ENCODE measurements at places on chromosomes 2 and 18.

- no peak for DNase-seq
Measured at GRCh38 chr2:58734365-58734764, 493.2 kb upstream of the FANCL start.

DNA sequence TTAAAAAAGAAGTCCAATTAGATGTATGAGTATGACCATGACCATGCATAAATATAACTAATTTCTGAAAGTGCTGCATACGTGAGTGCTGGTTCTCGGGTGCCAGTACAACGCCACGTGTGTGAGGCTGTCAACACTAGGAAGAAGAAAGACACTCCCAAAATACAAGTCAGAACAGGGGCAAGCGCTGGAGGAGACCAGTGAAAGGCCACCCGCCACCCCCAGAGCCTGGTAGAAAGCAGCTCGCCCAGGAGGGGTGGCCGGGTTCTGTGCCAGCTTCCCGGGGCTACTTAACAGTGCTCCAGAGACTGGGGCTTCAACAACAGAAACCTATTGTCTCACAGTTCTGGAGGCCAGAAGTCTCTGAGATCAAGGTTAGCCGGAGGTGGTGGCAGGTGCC lies 147.6 kb downstream of the RTP5 start:
- DNase-seq, result no peak

GRCh38 chr2:155975734-155976133 lies 356.8 kb downstream of the NR4A2 start:
- no peak for DNase-seq

DNA sequence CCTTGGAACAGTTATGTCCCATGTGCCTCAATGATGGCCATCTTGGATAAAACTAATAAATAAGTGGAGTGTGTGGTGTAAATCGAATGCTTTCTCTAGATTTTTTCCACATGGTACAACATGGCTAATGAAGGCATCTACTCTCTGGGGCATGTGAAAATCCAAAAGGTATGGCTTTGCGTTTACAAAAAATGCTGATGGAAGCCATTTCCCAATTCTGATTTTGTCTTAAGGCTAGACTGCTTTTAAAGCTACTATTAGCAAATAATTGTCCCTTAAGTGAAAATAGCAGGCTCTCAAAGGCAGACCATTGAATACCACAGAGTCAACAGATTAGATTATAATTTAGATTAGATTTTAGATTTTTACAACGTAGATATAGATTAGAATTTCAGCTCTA lies 183.7 kb downstream of the LRRTM1 start:
- no peak for DNase-seq

DNA sequence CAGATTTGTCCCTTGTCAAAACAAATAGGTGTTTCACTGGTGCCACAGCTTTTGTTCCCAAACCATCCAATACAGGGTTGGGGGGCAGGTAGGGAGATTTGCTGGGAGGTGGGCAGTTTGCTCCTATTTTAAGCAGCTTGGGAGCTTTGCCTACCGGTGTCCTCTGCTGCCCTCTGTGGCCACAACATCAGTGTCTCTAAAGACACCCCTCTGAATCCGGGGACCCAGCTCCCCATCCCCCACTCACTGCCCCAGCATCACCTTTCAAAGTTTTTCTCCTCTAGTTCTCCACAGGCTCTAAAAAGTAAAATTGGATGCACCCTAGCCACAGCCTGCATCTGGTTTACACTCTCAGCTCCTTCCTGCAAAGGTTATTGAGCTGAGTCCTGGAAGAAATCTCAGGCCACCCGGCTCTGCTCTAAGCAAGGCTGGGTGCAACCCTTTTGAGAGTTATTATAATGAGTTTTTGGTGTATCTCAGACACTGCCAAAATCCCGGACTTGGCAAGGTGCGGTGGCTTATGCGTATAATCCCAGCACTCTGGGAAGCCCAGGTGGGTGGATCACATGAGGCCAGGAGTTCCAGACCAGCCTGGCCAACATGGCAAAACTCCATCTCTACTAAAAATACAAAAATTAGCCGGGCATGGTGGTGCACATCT lies 2.9 kb upstream of the EPAS1 start:
- no peak for DNase-seq

DNA sequence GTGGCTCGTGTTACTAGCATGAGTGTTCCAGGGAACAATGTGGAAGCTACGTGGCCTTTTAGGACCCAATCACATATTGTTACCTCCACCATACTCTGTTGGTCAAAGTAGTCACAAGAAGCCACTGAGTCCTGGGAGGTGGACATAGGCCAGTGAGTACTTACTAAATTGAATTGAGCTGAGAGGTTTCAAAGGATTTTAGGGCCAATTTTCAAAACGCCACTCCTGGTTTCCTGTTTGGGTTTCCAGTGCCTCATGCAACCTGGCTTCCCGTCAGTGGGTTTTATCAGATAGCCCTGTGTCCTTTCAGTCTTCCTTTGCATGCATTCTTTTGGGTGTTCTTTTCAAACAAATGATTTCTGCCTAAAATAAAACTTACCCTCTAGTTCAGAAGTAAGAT lies 56.3 kb downstream of the FBLN7 start:
- DNase-seq, result no peak

DNA sequence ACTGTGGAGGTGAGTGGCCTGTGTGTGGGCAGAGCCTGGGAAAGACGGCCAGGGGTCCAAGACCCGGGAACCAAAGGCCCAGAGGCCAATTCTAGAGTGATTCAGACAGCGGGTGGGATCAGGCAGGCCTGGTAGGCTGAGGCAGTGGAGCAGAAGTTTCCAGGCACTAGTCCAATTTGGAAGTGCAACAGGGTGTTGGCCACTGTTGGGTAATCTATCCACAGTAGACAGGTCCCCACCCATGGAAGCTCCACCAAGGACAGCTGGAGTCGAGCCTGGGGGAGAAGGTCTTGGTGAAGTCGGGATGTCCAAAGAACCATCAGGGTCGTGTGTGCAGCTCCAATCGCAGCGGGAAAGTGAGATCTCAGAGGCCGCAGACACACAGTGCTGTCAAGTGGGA lies 125.8 kb upstream of the COPS8 start:
- DNase-seq, result no peak

GRCh38 chr2:11862049-11862448 lies 115.6 kb downstream of the LPIN1 start:
- DNase-seq, result no peak

- no peak for DNase-seq
Measured at GRCh38 chr18:58288921-58289797, 245.1 kb downstream of the NEDD4L start.

DNA sequence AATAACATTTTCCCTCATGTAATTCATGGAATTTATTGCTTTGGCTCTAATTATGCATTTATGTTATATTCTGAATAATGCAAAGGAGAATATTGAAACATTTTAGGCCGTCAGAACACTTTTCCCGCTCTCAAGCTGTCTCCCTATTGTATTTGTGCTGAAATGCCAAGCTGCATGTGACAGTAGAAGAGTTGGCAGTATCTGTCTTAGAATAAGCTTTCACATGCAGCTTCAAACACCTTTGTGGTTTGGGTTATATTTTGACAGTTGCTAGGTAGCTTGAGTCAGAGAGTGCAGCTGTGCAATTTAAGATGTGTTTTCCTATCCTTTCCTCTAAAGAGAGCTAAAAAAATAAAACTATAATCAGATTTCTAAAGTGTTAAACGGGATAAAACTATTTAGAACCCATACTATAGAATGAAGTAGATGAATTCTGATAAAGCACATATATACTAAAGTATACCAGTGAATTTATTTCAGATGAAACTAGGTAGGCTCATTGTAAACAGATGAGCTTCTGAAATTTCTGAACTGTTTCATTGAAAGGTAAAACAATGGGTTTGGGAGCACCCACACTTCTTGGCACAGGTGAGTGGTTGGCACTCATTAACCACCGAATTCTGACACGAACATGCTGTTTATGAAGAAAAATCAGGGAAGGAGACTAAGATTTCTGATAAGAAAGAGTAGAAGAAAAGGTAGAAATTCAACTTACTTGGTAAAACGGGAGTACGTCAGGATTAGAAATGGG lies 43.4 kb downstream of the PLCL1 start:
- DNase-seq, result no peak

DNA sequence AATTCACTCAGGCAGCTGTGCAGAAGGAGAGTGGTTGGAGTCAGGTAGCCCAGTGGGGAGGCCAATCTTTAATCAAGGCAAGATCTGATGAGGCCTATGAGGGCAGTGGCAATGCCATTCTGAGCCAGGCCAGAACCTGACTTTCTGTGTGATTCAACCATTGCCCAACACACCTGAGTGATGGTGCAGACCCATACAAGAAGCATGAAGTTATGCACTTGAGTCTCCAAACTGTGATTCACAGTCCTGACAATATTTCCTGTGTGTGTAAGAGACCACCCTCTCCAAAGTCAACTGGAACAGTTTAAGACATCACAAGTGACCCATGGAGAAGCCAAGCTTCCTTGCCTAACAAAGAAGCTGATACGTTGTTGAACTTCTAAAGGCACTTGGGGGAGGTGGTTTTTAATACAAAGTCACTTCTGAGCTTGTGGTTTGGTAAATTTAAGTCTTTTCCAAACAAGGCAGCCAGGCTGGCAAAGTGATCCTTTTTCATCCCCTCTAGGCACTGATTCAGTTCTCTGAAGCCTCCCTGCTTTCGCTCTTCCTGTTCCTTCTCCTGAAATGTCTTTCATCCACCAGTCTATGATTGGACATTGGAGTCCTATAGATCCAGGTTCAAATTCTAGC lies 49.0 kb downstream of the VSNL1 start:
- DNase-seq, result no peak

DNA sequence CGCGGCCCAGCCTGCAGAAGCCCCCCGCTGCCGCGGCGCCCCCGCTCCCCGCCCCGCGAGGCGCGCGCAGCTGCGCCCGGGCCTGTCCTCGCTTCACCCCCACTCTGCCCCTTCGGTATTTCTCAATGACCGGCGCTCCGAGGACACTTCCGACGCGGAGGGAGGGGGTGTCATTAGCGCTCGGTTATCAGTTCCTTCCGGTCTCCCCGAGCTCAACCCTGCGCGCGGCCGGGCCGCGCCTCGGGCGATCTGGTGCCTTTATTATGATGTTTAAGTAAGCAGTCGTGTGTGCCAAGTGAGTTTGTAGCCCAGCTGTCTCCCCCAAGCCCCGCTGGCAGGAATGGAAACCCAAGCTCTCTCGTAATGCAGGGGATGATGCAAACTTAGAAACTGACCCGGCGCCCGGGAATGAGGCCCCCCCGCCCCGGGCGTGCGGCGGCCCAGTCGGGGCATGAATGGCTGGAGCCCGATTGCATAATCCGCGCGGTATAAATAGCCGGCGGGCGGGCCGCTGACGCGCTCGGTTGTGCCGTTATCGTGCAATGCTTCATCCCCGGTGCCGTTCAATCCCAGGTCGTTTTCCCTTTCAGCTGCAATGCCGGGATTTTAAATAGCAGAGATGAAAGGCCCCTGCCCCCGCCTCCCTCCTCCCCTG lies 3.9 kb upstream of the SPRED2 start:
- no peak for DNase-seq

DNA sequence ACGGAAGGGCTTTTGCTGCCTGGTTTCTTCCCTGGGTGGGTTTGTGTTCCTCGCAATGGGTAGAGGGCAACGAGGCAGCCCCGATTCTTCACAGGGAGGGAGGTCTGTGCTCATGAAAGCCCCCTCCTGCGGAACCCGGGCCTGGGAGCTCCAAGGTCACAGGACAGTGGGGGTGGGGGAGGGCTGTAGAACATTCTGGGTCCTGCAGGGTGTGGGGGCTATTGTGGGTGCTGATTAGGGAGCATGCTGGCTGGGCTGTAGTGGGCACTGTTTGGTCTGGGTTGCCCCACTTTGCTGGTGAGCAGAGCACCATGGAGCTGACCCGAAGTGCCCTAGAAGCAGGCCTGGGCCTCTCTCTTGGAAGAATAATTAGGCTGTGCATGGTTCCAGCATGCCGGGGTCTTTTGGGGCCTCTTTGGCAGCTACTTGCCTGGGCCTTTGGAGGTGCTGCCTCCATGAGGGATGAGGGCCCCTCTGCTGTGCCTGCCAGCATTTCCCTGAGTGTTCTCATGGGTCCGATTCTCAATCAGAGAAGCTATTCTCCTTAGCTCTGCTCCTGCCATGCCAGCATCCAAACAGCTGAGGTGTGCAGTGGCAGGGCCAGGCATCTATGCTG lies 232.2 kb upstream of the HS6ST1 start:
- DNase-seq, result no peak

DNA sequence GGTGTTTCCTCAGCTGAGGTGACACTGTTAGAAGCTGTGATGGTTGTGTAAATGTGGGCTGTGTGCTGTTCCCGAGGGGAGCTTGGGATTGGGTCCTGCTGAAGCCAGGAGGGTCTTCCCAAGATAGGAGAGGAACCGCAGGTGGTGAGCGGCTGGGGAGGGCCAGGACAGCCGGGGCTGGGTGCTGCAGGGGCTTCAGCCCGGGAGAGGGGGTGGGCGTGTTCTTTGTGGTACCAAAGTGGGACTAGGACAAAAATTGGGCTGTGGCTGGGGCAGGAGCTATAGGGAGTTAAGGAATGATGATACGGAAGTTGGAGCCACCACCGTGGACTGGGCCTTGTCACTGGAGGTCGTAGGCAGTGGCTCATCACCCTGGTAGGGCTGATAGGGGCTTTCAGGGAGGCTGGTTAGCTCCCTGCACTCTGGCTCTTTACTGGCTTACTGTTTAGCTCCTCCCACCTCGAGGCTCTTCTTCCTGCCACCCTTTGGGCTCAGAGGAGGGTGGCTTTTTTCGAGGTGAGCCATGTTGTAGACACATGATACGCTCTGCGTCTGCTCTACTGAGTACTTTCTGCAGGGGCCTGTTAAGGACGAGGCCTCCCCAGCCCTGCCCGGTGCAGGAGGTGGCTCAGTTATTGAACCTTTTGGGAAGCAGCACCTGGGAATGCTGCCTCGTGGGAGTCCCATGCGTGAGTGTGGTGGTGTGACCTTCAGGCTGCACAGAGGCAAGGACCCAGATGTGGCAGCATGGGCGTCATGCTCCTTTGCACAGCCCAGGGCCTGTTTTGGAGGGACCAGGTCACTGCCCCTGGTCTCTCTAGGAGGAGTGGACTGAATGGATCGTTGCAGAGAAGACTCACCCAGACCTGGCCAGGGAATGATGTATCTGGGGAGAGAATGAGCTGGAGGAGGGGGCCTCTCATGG lies 21.6 kb downstream of the ASB1 start:
- no peak for DNase-seq

GRCh38 chr2:33042265-33042664 lies 95.5 kb downstream of the LTBP1 start:
- DNase-seq, result no peak

GRCh38 chr18:7879717-7880116 lies 312.6 kb downstream of the PTPRM start:
- DNase-seq, result no peak

- DNase-seq, result no peak
Measured at GRCh38 chr2:71949537-71949798, 198.2 kb downstream of the CYP26B1 start.

GRCh38 chr2:220880623-220881596 lies 691.2 kb downstream of the EPHA4 start:
- no peak for DNase-seq

DNA sequence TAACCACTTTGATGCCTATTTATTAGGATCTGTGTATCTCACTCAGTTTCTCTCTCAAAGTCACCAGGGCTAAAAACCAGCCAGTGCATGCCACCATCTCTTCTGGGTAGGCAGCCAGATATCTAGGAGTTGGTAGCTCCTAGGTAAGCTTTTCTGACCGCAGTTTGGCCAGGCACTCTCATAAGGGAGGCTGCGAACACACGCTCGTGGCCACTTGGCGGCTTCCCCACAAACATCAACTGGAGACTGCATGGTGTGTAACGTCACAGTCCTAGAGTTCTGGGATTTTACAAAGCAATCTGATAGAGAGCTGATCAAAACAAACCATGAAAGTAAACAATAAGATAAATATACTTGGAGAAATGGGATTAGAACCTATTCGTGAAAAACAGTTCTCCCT lies 424.3 kb upstream of the ACVR2A start:
- no peak for DNase-seq

Data from stimulated activated CD4-positive, alpha-beta T cell treated with anti-CD3 and anti-CD28 coated beads, Interleukin-12 subunit alpha, Interleukin-12 subunit beta, amount 100 ng/mL, for 48 hours (primary cell).